ENCODE measurements at places on chromosomes 5 and 9. TPM values are rescaled to one million over a fixed set of nuclear protein-coding genes. Genes with fewer than 3 reads are reported as not detected.

DNA sequence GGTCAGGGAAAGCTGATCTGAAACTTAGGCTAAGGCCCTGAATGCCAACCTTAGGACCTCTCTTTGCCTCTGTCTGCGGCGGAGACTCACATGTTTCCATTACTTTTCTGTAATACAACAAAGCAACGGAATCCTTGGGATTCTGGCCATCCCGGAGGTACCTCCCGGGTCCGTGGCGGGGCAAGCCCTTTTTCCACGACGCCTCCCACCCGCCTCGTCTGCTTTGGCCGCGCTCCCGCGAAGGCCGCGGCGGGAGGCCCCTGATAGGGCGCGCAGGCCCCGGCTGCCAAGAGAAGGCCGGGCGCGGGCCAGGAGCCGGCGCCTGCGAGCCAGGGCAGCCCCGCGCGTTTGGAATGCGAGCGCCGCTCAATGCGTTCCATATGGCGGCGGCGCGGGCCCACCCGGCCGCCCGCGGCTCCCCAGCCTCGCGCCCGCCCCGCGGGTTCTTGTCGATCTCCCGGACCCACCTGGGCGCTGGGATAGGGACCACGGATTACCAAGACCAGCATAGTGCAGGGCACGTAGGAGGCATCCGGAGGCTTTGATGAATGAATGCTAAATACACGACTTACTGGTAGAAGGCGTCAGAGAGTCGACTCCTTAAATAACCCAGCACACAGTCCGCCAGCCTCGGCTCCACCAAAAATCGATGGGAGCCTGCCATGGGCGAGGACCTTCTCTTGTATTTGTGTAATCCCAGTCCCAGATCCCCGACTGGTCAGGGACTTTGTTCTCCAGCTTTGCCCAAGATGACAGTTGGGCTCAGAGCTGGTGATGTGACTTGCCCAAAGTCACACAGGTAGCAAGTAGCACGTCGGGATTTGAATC, 17.5 kb upstream of the PHF19 start:
- DNase-seq = no peak

DNA sequence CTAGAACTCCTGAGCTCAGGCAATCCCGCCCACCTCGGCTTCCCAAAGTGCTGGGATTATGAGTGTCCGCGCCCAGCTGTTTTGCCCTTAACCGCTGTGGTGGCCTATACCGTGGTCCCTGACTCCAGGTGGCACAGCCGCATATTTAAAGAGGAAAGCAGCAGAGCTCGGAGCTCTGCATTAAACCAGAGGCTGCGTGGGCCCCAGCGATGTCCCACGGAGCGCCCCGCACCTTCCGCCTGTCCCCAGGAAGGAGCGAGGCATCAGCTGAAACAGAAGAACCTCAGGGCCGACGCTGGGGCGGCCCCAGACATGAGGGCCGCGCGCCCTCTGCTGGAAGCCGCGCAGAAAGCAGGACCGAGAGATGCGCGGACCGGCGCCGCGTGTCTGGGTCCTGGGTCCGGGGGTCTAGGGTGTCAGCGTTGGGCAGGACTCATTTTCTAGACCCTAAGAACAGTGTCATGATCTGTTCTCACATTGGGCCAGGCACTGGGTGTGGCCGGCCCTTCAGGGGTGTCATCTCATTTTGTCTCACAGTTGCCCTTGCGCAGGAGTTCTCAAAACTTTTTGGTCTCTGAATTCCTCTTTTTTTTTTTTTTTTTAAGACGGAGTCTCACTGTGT, 37.7 kb downstream of the LAMC3 start:
- peak; percentile 78 for DNase-seq

Gene OBP2A
- not detected for total RNA-seq

DNA sequence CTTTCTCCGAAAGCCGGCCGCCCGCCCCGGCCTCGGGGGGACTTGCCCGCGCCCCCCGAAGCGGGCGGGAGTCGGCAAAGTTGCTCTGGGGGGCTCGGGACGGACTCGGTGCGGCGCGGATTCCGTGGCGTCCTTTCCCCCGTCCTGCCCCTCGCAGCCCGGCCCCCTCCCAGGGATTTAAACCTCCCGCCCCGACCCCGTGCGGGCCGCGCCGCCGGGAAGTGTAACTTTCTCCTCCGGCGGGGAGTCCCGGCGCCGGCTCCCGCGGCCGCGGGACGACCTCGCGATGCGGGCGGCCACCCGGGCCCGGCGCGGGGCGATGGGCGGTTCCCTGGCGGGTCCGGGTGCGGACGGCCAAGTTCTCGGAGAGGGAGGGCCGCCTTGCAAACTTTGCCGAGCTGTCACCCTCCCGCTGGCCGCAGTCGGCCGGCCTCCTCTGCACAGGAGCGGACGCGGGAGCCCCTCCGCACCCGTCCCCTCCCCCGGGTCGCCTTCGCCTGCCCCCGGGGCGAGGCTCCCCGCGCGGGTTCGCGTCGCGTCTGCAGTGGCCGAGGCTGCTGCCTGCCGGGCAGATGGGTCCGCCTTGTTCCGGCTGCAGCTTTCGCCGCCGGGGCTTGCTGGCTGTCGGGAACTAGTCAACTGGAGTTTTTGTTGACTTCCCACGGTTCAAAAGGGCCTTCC, 732 bp downstream of the PBX3 start:
- DNase-seq = no peak

Gene SYK
- total RNA-seq = 1.4 TPM

Gene CEP120
- 26.0 TPM for total RNA-seq

- no peak for DNase-seq
These were observed 152.6 kb downstream of the RGS3 start for GRCh38 chr9:113616116-113616515.

DNA sequence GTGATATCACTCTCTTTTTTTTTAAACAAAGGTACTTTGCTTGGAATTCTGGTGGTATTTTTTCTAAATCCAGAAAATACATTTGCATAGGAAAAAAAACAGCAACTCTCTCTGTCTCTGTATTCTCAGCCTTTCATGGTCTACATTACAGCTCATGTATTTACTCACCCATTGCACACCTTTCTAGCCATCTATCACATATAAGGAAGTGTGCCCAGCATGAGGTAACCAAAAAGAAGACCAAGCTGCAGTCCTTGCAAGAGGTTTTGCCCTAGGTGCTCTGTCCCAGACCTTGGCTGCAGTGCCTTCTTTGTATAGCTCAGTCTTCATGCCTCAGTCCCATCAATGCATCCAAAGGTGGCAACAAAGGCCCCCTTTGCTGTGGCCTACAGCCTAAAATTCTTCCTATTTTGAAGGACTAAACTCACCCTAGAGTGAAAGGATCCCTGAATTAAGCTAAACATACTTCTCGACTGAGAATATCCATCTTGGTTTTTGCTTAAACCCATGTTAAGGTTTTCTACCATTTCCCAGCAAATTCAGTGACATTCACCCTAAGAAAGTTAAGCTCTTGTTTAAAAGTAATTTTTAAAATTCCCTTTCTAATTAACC, 446.4 kb downstream of the KIF4B start:
- no peak for DNase-seq

GRCh38 chr5:16737209-16737608, 120.4 kb upstream of the RETREG1 start:
- DNase-seq = no peak

DNA sequence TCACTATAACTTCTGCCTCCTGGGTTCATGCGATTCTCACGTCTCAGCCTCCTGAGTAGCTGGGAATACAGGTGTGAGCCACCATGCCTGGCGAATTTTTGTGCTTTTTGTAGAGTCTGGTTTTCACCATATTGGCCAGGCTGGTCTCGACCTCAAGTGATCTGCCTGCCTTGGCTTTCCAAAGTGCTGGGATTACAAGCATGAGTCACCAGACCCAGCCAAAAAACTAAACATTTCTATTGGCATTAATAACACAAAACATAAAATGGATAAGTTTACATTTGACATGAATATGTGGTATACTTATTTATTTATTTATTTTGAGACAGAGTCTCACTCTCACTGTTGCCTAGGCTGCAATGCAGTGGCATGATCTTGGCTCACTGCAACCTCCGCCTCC, 13.6 kb upstream of the REEP5 start:
- DNase-seq = no peak

Gene FOXD4L4
- 0.16 TPM for total RNA-seq

Gene PDLIM7
- total RNA-seq = 129 TPM

Gene PLAC8L1
- 1.8 TPM for total RNA-seq

- DNase-seq = no peak
These were observed 124.7 kb downstream of the WNK2 start for GRCh38 chr9:93308676-93309075.

Gene FAT2
- not detected for total RNA-seq

Measured in neural crest cell (in vitro differentiated cells).